ENCODE measurements at places on chromosomes 4 and X.

DNA sequence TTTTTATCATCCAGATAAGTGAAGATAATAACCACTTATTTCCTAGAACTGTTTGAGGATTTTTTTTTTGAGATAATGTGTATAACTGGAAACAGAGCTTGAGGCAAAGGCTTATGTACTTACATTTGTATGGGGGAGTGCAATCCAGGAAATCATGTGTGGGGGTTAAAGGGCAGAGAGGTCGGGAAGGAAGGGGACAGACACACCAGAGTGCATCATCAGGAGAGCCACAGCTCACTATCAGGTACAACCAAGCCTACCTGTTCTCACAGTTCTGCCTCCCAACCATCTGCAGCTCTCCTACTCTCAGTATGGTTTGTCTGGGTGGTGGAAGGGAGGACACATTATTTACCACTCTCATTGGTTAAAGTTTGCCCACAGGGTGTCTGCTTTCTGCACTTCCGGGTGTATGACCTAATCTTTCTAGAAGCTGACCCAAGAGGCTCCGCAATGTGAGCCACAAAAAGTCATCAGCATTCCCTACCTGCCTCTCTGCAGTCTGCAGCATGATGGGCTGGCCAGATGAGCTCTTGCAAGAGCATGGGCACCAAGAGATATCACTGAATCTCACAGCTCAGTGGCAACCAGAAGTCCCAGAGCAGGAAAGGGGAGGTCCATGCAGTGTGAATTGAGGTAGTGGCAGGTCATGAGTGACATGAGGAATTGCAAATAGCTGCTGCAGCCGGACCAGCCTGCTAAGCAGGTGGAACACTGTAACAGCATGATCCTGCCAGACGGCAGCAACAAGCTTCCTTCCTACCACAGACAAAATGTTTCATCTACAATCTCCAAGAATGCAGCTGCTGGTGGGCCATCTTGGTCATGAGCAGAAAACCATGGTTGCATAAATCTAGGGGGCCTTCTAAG lies 36.9 kb upstream of the SPRY1 start:
- no peak for DNase-seq

DNA sequence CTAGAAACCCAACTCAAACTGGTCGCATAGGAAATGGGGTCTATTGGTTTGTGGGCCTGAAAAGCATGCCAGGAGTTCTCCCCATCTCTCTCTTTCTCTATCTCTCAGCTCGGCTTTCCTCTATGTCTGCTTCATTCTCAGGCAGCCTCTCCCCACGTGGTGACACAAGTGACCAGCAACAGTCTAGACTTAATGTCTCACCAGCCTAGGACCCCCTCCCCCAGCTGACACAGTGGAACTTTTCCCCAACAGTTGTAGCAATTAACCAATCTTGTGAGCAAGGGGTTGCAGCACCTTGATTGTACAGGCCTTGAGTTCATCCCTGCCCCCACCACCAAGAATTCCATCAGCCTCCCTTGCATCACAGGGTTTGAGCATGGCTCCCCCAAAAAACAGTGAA lies 159.8 kb upstream of the KIT start:
- DNase-seq: no peak

- no peak for DNase-seq
Measured at GRCh38 chr4:15755321-15756155, 22.6 kb upstream of the CD38 start.

GRCh38 chr4:5782829-5783476 lies 72.0 kb downstream of the EVC start:
- no peak for DNase-seq

GRCh38 chr4:90572996-90573395 lies 445.8 kb downstream of the CCSER1 start:
- DNase-seq: no peak

DNA sequence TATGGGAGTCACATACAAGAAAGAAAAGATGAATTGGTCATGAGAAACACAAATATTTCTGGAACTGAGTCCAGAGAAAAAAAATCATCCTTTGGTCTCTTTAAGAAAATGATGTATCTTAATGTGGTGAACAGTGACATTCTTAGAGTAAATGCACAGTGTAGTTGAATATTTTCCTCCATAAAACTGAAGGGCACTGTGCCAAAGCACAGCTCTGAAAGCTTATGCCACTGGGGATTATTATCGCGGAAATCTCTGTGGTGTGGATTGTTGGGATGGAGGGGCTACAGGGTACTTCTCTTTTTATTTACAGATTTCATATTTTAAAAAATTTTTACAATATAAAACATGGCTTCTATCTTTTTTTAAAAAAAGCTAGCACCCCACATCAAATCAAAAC lies 908.1 kb downstream of the CCSER1 start:
- DNase-seq: no peak

All from stimulated activated CD8-positive, alpha-beta memory T cell treated with anti-CD3 and anti-CD28 coated beads, Interleukin-4, amount 100 ng/mL, for 1 hour (primary cell).